Left lobe of liver (tissue), 2 donors: ENCODE measurements at places on chromosomes 11 and 22. TPM values are rescaled to one million over a fixed set of nuclear protein-coding genes. Genes with fewer than 3 reads are reported as not detected.

LARGE2 gene
- total RNA-seq: 2.9 TPM

MUC5B gene
- total RNA-seq: 4.1 TPM

SYTL2 gene
- total RNA-seq: 4.8 TPM

GRCh38 chr22:27133019-27133431 lies 475.6 kb downstream of the MIAT start:
- no peak for DNase-seq

- no peak for DNase-seq
Observed at GRCh38 chr11:116042146-116042545, 537.9 kb upstream of the CADM1 start.

DNA sequence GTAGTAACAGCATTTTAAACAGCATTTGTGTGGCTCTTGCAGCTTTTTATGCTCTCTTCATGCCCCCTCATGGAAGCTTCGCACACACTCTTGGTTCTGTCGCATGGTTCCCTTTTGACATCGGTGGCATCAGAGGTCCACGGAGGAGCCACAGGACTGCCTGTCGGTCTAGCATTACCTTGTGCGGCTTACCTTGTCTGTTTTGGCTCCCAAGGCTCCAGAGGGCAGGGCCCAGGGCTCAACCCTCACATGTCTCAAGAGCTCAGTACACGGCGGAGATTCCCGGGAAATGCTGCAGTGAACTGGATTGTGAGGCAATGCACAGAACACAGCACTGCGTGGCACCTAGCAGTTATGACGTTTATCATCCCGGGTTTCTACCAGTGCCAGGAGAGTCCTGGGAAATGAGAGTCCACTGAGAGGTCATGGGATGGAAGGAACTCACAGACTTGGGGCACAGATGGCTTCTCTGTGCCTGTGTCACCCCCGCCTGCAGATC lies 1015.8 kb downstream of the TBC1D22A start:
- DNase-seq: no peak

DNA sequence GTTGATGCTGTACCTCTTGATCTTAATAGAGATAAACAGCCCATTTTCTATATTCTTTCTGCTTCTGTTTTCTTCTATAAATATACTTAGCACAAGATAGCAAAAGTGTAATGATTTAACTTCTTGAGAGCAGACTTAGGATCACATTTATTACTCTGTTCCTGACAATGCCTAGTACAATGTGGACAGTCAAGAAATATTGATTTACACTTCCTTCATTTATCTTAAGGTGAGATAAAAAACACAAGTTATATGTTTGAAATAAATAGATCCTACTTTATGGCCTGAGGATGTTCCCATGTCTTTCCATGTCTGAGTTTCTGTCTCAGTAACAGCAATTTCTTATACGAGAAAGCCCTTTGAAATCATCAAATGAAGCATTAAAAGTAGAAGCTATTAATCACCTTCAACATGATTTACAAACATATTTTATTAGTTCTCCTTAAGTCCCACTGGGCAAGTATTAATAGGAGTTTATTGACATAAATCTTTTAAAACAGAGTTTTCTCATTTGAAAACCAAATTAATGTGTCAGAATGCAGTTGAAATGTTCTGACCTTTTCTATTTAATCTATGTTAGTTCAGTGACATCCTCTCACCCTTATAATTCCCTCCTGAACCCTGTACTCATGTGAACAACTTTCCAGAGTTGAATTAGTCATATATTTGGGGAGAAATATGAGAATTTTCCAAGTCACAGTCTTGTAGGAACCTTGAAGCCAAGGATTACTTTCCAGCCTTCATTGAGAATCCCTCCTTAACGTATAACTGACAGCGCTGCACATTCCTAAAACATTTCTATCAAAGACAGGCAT lies 1611.7 kb upstream of the TENM4 start:
- no peak for DNase-seq

GRCh38 chr11:132077416-132077815 lies 707.0 kb downstream of the NTM start:
- no peak for DNase-seq

DNA sequence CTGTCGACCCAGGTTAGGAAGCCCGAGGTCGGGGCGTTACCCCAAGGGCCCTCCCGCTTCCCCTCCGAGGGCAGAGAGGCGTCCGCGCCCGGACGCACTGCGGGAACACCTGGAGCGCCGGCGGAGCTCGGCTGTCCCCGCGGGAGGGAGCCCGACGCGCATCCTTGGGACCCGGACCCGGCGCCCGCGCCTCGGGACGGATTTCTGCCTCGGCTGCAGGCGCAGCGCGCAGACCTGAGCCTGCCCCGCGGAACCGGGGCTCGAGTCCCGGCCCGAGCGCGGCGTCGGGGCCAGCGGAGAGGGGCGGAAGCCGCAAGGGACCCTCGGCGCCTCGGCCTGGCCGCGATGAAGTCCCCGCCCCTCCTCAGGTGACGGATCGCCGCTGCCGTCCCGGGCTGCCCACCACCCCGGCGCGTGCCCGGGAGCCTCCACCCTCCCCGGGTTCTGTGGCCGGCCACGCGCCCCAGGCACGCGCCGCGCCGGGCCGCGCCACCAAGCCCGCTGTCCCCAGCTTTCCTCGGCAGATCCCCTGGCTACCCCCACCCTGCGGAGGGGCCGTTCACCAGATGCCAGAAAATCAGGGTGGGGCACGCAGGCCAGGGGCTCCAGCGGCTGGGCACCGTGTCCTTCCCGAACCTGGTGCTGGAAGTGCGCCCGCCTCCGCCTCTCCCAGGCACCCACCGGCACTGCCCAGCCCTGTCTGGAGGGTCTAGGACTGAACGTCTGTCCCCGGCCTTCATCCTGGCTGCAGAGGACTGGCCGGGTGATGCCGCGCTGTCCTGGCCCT lies 410 bp downstream of the GLB1L3 start:
- DNase-seq: peak; percentile 33

- DNase-seq: no peak
Observed at GRCh38 chr11:77131560-77131959, 3.5 kb downstream of the MYO7A start.

DNA sequence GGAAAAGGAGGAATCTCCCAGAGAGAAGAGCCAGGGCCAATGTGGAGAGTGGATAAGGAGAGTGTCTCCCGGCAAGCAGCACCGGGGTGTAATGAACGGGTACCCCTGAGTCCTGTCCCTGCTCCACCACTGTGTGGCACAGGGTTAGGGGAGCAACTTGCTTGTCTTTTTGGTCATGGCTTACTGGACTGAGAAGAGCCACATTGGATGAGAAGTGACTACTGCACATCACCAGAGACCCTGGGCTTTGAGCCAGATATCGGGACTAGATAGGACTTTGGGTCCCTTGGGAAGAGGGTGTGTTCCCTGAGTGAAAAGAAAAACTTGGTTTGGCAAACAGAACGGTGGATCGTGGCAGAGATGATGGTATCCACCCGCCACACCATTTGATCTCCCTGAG lies 24.6 kb downstream of the SDHAF2 start:
- no peak for DNase-seq

GRCh38 chr11:126115816-126116331 lies 53.2 kb upstream of the CDON start:
- peak; percentile 84 for DNase-seq

- DNase-seq: no peak
Observed at GRCh38 chr11:102633385-102634026, 8.4 kb upstream of the MMP20 start.

GRCh38 chr11:132686886-132687285 lies 845.4 kb downstream of the OPCML start:
- DNase-seq: no peak
